NCI-H2029 (cell line): ENCODE measurements at places on chromosomes 3 and 15.

GRCh38 chr3:72811571-72811970, 36.7 kb downstream of the SHQ1 start:
- no peak for DNase-seq

GRCh38 chr3:82224661-82225060, 463.2 kb upstream of the GBE1 start:
- no peak for DNase-seq

- peak; percentile 61 for DNase-seq
Measured at GRCh38 chr15:65115542-65115941, 542 bp upstream of the UBAP1L start.

DNA sequence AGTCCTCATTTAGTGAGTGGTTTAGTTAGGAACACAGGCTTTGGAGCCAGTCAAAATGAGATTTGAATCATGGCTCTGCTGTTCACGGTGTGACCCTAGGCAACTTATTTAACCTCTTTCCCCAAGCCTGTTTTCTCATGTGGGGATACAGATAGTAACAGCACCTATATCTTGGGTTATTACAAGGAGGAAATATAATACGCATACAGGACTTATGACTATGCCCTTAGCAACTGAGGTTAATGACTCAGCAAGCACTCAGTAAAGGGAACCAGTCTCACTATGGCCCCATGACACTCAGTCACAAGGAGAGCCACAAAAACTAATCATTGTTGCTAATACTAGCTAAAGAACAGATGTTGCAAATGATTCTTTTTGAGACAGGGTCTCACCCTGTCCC, 45.9 kb downstream of the SUMF1 start:
- no peak for DNase-seq

GRCh38 chr3:196932600-196932999, 9.7 kb downstream of the NCBP2 start:
- DNase-seq: no peak

DNA sequence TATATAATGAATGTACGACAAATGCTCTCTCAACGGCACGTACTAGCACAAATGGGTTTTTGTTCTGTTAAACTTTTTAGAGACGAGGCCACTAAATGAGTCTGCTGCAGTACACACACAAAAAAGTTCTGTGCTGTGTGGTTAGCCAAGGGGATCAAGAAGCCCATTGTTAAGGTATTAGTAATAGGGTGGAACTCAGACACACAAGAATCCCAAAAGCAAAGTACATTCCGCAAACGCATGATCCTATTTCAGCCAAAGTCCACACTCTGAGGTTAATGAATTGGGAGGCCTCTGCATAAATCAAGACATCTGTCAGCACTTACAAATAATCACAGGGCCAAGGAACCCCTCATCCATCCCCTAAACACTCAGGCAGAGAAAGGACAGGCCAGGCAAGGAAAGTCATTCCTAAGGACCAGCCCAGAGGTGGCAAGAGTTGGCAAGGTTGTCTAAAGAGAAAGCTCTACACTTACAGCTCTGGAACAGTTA, 12.1 kb downstream of the OSBPL10 start:
- no peak for DNase-seq

GRCh38 chr3:99931059-99931458, 113.4 kb downstream of the CMSS1 start:
- DNase-seq: no peak

DNA sequence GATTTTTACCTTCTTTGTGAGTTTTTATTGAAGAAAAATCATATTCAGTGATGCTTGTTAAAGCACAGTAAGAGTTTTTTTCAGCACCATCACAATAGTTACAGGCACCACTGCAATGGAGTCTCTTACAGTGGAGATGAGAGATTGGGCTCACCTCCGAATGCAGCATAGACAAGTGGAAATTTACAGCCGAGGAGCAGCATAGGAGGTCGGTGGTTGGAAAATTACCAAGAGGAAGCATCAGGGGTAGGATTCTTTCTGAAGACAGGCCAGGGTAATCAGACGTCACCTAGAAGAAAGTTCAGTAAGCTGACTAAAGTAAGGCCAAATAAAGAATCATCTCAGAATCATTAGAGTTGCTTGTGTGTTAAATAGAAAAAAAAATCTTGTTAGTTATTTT, 491.6 kb downstream of the RBMS3 start:
- no peak for DNase-seq

DNA sequence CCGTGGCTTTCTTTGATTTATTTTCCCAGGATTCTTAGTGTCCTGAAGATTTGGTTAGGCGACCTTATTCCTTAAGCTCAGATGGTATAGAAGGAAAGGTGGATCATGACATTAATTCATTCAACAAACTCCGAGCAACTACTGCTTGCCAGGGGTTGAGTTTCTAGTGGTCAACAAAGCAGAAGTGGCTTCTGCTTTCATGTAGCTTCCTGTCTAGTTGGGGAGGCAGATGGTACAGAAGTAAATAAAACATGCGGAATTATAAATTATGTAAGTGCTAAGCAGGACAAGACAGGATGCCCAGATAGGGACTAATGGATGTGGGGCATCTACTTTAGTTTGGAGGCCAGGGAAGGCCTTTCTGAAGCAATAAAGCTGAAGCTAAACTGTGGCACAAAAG, 15.6 kb downstream of the EEFSEC start:
- no peak for DNase-seq

DNA sequence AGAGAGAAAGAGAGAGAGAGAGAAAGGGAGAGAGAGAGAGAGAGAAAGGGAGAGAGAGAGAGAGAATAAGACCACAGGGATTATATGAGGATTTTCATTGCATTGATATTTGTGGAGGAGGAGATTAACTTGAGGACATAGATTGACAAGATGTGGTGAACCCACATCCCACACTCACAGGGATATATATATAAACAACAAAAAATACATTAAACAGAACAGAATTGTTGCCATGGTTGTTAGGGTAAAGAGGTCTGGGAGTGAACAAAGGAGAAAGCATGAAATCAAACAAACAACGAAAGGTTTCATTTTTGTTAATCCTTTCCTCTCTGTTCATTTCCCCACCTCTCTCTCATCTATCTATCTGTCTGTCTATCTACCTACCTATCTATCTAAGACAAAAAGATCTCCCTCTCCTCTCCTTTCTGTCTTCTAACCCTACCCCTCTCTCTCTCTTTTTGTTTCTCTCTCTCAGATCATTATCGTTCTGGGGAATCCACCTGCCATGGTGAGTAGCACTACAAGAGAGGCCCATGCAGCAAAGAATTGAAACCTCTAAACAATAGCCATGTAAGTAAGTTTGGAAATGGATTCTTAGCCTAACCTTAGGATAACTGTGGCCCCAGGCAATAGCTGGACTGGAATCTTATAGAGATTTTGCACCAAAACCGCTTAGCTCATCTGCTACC, 280.9 kb downstream of the RAP2B start:
- DNase-seq: no peak

GRCh38 chr3:117305681-117306080, 596.1 kb downstream of the TUSC7 start:
- no peak for DNase-seq

DNA sequence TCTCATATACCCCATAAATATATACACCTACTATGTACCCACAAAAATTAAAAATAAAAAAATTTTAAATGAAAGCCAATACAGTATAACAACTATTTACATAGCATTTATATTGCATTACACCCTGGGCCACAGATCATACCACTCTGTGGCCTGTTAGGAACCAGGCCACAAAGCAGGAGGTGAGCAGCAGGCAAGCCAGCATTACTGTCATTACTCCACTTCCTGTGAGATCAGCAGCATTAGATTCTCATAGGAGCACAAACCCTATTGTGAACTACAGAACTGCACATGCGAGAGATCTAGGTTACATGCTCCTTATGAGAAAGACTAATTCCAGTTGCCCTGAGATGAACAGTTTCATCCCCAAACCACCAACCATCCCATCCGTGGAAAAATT, 17.4 kb downstream of the FILIP1L start:
- no peak for DNase-seq

- DNase-seq: no peak
Measured at GRCh38 chr3:195715134-195715533, 5.6 kb upstream of the MUC20 start.

GRCh38 chr3:5297895-5298294, 110.4 kb downstream of the EDEM1 start:
- DNase-seq: no peak

GRCh38 chr15:69573815-69574475, 121.3 kb downstream of the RPLP1 start:
- no peak for DNase-seq

- no peak for DNase-seq
Measured at GRCh38 chr3:197209366-197210260, 88.8 kb downstream of the DLG1 start.

DNA sequence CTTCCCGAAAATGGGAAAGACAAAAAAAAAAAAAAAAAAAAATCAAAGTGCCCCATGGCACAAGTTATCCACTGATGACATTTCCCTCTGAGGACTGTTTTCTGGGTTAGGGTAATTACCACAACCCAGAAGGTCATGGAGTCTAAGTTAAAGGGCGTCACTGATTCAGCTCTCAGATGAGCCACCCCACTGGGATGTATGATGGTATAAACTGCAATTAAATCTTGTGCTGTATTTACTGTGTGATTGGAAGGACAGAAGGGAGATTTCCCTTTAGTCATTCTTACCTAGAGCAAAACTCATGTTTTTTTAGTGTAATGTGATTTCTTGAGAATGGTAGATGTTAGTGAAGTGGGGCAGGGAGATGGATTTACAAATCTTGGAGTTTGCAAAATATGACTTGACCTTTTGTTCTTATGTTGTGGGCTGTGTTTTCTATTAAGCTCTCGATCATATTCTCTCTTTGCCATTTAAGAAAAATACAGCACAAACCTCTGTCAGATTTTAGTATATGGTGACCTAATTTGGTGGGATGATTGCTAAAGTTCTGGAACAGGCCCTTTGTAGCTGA, 244.2 kb downstream of the PTPRG start:
- DNase-seq: no peak

GRCh38 chr15:73023071-73023470, 29.2 kb upstream of the NEO1 start:
- DNase-seq: no peak

DNA sequence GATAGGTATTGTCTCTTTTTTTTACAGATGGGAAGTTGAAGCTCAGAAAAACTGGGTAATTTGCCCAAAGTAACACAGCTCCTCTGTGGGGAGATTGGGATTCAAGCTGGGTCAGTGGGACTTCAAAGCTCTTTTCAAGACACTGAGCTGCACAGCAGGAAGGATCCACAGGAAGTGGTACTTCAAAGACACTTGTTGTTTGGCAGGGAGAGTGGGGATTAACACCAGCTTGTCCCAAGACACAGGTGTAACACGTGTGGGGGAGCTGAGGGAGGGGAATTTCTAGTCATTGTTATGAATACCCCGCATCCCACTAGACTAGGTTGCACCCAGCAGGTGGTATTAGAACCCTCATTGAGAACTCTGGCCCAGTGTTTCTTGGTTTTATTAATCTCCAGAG, 116.0 kb downstream of the FOXB1 start:
- peak; percentile 0 for DNase-seq

DNA sequence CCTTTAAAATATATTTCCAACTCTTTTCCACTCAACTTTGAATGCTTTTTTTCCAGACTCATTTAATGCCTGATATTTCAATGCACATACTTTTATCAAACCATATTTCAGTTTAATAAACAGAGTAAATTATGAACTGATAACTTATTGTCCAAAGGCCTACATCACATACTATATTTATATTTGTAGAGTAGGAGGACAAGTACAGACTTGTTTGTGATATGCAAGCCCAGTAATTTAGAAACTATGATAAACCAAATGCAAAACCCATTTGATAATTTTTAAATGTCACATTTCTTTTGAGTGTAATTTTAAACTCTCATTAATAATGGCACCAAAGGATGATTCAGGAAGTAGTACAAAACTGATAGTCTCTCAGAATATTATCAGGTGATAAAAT, 3.3 kb downstream of the RFX7 start:
- DNase-seq: no peak

DNA sequence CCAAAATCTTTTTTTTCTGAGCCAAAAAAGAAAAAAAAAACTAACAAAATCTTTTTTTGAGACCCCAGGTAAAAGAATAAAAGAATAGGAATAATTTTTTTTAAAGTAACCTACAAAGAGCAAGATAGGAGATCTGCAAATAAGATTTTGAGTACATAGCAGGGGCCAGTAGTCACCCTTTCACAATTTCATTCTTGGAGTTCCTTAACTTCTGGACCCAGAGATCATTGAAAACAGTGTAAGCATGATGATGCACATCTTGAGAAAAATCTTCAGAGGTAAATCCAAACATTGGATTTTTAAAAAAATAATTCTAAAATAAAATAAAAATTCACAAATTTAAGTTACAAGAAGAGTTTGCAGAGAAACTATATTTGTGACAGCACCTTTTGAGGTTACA, 18.8 kb downstream of the TFRC start:
- DNase-seq: no peak

DNA sequence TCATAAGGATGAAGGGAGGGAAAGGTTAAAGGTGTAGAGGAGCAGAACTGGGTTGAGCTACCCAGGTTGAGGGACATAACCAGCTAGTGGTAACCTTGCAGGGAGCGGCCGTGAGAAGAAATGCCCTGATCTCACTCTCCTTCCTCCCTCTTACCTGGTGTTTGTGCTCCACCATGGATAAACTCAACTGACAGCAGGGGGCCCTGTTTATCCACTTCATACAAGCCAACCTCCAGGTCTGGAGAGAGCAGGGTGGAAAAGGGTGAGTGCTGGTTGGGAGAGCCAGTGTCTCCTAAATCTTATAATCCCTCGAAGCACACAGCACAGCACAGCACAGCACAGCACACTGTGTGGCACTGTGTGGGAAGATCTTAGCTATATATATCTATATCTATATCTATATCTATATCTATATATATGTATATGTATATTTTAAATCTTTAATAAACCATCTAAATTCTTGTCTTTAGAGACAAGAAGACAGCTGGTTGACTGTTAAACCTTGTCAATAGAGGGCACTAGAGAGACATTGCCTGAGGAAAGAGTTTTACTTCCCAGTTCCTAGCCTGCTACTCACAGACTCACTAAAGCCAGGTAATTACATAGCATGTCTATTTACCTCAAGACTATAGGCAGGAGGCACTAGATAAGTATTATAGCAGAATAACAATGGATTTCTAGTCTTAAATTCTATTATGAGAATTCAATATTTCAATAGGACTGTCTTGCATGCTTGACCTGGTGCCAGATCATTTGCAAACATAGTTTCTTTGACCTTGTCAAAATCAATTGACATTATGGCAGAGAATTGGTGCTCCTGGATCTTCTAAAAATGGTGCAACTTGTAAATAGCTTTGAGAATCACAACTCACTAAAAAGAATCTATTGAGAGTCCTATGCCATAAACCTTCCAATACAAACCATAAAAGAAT, 21.7 kb upstream of the FMN1 start:
- DNase-seq: no peak

DNA sequence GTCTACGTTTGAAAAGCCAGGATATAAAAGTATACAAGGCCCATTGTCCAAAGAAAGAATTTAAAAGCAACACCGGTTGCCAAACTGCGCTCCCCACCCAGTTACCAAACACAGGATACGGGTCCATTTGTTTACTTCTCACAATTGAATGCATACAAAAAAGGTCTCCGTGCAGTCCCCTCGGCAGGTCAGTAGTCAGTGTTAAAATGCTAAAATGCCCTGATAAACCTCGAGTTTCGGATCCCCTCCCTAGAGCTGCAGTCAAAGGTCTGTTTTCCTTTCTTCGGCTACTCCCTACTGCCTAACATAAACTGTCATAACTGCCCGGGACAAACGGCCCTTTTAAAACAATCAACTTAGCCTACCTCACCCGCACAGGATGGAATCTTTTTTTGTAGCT, 534.6 kb downstream of the FOXP1 start:
- DNase-seq: no peak

- no peak for DNase-seq
Measured at GRCh38 chr15:42696626-42697025, 40.3 kb downstream of the CDAN1 start.

- DNase-seq: peak; percentile 54
Measured at GRCh38 chr3:53841296-53841695, 4.9 kb downstream of the CHDH start.
